ENCODE measurements at places on chromosomes 5 and 9.

GRCh38 chr5:65078331-65078730 lies 309.6 kb downstream of the CWC27 start:
- DNase-seq: no peak

DNA sequence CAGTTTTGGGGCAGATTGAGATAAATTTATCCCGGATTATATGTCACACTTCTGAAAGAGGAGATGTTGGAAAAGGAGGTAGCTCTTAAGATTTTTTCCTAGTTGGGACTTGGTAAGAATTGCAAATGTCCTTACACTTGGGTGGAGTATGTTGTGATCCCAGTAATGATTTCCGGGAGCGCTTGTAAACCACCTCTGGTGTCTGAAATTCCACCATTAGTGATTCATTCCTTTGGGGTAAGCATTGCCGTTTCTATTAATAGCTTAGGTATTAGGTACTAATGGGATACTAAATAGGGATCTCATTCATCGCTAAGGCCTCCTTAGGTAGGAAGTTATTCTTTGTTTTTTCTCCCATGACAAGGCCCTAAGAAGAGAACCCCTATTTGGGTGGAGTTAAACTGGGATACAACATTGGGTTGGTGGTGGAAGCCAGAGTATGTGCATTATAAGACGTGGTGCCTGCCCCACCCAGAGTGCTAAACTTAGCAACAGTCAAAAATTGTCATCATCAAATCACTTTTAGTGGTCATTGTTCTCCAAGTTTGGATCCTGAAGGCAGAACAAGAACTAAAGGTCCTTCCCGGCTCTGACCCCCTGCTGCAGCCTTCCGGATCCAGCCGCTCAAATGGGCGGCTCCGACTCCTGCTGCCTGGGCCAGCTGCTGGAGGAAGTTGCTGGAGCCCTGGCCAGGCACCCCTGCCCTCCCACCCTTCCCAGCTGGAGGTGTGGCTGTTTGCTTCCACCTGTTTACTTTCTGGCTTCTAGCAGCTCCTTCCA lies 31.7 kb upstream of the DAB2IP start:
- no peak for DNase-seq

DNA sequence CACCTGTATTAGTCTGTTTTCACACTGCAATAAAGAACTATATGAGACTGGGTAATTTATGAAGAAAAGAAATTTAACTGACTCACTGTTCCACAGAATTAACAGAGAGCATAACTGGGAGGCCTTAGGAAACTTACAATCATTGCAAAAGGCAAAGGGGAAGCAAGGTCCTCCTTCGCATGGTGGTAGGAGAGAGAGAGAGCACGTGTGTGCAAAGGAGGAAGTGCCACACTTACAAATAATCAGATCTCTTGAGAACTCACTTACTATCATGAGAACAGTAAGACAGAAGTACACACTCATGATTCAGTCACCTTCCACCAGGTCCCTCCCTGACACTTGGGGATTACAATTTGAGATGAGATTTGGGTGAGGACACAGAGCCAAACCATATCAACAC lies 258.7 kb downstream of the TRIM32 start:
- no peak for DNase-seq

GRCh38 chr9:91423785-91424402 lies at the start of gene NFIL3:
NFIL3 (minus strand) TSS chr9:91423832; CDS start chr9:91410734, 13,098 bp downstream.
- DNase-seq: peak; percentile 74

DNA sequence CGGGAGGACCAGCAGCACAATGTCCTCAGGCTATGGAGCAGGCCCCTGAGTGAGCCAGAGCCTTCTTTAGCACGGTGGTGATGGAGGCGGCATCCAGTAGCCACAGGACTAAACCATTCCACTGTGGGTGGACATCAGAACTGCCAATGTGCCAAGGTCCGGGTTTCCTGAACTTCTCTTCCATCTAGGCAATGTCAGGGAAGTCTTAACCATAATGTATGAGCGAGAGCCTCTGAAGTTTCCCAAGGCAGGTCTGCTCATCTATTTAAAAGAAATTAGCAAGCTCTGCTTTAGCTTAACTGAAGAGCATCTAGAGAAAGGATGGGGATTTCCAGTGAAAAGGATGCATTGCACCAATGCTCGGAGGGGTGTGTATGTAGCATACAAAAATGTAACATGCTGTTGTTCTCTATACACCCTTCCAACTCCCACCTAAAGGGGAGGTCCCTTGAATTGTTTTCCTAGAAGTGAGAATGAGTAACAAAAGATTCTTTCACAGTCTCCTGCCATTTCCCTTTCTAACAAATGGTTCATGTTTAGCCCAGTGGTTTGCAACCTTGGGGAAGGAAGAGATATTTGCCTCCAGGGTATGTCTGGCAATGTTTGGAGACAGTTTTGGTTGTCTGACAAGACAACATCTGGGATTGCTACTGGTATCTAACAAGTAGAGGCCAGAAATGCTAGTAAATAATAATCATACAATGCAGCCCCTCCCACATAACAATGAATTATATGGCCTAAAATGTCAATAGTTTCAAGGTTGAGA lies 6.1 kb upstream of the RXFP3 start:
- DNase-seq: no peak

- no peak for DNase-seq
These were observed 122.5 kb downstream of the OXCT1 start for GRCh38 chr5:41747708-41748107.

- DNase-seq: no peak
These were observed 52.4 kb downstream of the SLC44A1 start for GRCh38 chr9:105296877-105297287.
